LHCN-M2 (cell line): ENCODE measurements at places on chromosomes 5 and 9.

DNA sequence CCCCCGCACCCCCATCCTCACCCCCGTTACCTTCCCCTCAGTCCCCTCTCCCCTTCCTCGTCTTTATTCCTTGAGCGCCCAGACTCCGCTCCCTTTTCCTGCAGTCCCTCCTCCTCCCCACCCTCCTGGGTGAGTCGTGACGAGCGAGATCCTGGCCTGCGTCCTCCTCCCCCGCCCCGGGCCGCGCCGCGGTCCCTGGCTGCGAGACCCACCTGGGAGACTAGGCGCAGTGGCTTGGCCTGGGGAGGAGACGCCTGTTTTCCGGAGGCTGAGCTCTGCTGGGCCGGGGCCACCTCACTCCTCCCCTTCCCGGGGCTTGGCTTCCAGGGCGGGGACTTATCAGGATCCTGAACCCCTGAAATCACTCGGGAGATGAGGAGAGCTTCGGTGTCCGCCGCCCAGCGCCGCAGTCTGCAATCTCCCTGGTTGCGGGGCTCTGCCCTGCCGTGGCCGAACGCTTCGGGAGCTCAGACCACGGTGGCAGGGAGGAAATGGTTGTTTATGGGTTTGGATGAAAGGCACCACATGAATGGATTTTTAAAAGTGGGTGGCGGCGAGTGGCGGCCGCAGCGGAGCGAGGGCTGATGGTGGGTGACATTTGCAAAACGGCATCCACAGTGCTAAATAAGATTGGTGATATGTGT is 984 bp downstream of the STXBP1 start:
- peak; percentile 73 for DNase-seq

DNA sequence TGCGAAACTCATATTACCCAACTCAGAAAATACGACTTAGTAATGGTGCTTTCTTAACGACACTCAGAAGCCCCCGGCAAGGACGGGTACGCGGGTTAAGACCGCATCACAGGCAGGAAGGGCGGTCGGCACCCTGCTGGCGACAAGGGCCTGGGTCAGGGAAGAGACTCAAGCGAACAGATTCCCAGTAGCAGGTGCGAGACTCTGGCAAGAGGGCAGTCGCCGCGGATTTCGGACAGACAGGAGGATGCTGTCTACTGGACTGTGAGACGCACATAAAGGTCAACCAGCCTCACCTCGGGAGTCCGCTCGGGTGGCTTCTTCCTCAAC is 398 bp downstream of the RAPGEF6 start:
- DNase-seq: peak; percentile 61

DNA sequence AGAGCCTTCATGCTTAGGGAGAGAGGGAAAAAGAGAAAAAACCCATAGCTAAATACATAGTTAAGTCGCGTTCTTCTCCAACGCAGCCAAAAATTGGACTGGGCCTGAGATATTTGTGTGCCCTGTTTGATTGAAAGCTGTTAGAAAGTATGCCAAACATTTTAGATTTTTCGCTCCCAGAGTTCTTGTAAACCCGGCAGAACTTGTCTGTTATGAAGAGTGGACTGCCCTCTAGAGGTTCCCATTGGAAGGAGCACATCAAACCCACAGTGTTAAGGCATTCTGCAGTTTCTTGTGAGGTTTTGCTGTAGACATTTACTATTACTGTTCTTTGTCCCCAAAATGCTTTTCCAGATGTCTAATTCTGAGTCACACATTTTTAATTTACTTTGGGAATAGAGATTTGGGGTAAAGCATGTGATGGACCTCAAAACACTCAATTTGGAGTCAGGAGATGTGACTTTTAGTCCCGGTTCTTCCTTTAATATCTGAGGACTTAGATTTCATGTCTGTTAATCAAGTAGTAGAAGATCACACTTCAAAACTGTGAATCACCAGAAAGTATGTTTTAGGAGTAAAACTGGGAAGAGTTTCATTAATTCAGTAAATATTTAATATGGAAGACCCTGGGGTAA is 96.6 kb downstream of the PCSK1 start:
- DNase-seq: peak; percentile 94

- no peak for DNase-seq
These were observed 20.8 kb downstream of the SARDH start for GRCh38 chr9:133717113-133718031.

GRCh38 chr9:12838546-12838945 is 63.7 kb downstream of the LURAP1L start:
- DNase-seq: peak; percentile 44

DNA sequence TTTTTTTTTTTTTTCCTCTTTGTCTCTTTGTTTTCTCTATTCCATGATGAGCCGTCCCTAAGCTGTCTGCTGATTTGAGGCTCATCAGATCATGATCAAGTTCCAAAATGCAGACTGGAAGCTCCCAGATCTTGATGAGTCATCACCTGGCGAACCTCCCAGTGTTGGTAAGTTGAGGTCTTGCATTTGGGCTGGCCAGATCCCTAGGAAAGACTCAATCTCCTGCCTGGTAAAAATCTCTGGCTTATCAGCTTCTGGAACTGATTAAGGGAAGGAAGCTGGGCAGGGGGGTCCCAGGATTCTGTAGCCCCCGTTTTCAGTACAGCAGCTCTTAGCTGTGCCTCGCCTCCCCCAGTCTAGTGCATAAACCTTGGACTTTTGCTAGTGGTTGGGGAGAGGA is 69.0 kb downstream of the TSPAN17 start:
- peak; percentile 79 for DNase-seq

DNA sequence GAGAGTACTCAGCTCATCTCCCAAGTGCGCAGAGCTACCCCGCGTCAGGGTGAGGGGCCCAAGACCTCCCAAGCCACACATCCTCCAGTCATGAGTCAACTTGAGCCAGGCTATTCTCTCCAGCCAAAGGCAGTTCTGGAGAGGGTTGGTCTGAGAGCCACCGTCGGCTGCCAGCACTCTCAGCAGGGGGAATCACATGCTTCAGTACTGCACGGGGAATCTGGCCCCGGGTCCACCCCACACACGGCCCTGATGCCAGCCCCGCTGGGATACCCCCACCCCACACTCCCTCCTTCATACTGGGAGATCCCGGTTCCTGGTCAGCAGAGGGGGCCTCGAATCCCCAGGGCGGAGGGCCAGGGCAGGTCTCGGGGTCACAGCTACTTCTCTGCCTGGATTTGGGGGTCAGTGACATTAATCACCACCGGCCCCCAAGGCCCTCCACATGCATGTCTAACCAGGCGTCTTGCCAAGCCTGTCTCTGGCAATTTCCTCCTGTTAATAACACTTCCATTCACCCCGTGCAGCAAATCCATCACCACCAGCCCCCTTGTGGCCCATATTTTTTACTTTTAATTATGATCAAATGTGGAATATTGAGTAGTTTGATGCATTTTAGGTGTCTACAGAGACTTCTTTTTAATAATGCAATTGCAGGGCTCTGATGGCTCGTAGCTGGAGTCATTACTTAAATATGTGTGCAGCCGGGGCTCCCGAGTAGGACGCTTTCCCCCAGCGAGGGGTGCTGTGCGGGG is 102.9 kb upstream of the PPP1R26 start:
- no peak for DNase-seq

- DNase-seq: no peak
These were observed 126.0 kb upstream of the GPR151 start for GRCh38 chr5:146641941-146642340.

- no peak for DNase-seq
These were observed 53.1 kb downstream of the MRPL36 start for GRCh38 chr5:1746371-1747078.

DNA sequence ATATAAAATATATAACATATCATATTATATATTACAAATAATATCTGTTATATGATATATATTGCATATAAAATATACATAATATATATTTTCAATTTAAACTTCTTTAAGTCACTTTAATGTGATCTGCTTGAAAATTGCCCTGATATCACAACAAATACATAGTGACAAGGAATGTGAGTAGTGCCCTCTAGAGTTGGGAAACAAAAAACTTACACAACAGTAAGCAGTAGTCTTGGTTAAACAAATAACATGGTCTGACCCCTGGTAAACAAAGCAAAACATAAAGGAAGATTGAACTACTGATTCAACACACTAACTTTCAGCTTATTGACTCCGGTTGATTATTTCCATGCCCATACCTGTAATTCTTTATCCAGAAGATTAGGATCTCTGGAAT is 188.3 kb upstream of the NMUR2 start:
- peak; percentile 5 for DNase-seq

DNA sequence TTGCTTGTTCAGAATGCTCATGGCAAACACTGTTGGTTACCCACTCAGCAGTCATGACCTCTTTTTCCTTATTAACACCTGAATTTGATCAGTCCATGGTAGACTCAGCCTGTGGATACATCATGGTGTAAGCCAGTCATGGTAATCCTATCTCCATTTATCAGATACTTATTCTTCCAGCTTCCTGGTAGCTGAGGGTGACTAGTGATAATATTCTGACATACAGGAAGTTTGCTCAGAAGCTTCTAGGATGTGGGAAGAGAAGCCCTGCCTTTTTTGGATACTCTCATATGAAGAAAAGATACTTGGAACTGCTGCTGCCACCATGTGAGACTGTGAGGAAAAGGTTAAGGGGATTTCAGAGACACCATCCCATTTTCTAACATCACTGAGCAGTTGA is 7.3 kb downstream of the GDA start:
- no peak for DNase-seq

- peak; percentile 68 for DNase-seq
These were observed 13.3 kb downstream of the CAPSL start for GRCh38 chr5:35924950-35925722.

DNA sequence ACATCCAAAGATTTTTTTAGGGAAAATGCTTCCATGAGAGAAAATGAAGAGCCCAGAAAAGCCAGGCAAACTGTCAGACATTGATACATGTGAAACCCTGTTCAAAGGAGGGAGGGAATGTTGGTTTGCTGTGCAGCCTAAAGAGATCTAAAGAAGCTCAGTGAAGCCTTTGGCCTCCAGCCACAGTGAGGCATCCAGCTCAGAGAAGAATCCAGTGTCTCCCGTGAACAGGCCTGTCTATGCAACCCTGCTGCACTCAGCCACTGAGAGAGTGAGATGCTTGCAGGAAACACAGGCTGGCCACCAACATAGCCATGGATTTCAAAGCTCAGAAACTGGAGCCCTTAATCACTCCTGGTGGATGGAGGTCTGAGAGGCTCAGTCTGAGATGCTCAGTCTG is 171.4 kb upstream of the PLCXD3 start:
- no peak for DNase-seq

DNA sequence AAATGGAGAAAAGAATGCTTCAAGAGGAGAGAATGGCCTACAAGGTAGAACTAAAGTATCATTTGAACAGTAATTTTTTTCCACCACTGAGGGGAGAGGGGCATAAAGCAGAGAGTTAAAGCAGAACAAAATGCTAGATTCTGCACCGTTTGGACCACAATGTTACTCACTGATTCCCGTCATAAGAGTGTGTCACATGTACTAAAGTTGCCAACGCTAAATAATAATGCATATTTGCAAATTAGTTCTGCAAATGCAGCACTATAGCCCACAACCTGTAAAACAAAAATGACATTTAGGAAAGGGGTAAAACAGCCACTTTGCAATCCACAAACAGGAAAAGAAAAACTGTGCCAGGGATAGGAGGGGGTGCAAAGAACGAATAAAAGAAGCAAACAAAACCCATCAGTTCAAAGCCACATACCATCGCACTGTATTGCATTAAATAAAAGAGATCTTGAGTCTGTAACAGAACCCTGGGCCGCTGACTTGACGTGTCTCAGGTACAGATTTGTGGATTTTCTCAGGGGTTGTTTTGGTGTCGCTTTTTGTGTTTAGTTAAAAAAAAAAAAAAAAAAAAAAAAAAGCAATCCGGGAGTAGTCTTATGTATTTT is 7.7 kb upstream of the NFIB start:
- no peak for DNase-seq

DNA sequence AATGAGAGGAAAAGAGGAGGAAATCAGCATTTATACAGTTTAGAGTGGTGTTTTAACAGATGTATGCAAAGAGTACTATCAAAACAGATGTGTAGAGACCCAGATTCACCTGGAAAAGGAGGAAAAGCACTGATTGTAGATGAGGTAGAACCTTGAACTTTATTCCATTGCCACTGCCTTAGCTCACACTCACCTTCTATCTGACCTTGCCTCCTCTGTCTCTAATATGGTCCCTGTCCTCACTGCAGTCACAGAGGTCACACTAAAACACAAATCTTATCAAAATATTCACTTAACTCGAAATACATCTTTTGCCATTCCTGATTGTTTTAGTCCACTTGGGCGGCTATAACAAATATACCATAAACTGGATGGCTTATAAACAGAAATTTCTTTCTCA is 7.0 kb downstream of the GIN1 start:
- DNase-seq: no peak

GRCh38 chr9:131405428-131405827 is 11.5 kb downstream of the PRRC2B start:
- peak; percentile 41 for DNase-seq

- no peak for DNase-seq
These were observed 40.8 kb upstream of the LMNB1 start for GRCh38 chr5:126736141-126736540.

GRCh38 chr9:69885474-69885929 is 64.9 kb downstream of the CFAP95 start:
- peak; percentile 46 for DNase-seq

DNA sequence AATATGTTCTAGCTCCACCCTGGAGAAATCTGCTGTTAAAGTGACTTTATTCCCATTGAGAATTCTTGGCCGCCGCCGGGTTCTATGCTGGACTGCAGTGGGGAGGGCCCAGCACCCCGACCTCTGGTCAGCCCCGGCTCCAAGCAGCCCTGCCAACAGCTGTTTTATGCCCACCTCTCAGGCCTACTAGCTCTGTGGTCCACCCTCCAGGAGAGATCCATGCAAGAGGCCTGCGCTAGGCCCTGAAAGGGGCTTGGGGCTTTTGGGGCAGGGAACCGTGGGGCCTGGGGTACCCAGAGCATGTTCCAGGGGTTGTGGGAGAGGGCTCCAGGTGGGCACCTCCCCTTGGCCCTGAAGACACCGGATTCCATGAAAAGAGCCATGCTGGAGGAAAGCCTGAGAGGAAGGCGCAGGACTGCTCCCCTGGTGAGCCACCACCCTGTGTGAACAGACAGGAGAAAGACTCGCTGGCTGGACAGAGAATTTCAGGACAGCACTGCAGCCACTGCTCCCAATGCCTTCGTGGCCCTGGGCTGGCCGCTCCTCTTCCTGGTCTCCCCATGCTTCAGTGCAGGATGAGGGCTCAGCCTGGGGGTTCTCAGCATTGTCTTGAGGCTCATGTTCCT is 44.6 kb upstream of the RUFY1 start:
- no peak for DNase-seq

DNA sequence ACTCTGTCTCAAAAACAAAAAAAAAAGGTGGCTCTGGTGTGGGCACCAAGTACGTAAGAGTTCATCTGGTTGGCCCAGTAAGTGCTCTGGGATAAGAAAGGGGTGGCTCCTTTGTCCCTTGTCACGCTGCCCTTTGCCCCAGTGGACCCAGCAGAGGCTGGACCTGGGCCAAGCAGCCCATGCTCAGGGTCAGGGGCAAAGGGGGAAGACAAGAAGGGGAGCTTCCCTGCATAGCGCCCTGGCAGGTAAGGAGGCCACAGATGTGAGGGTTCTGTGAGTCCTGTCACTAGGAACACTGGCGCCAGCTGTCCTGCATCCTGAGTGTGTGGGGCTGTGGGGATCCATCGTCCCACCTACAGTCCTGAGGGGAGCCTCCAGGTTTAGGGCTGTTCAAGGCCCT is 65.3 kb downstream of the GADD45G start:
- no peak for DNase-seq

GRCh38 chr9:18056269-18056992 is 417.5 kb upstream of the ADAMTSL1 start:
- no peak for DNase-seq
